Hematopoietic multipotent progenitor cell (in vitro differentiated cells): ENCODE measurements at places on chromosomes 5 and 9. TPM values are rescaled to one million over a fixed set of nuclear protein-coding genes. Genes with fewer than 3 reads are reported as not detected.

KCNMB1 gene
- total RNA-seq = 0.27 TPM

- DNase-seq = no peak
These were observed 2.1 kb downstream of the HNRNPAB start for GRCh38 chr5:178206166-178207101.

ARHGAP26 gene
- total RNA-seq = 14.5 TPM

CTXN3 gene
- not detected for total RNA-seq

FABP6 gene
- total RNA-seq = not detected

- peak; percentile 8 for DNase-seq
These were observed 594 bp downstream of the ANKRD18A start for GRCh38 chr9:38619556-38620447.

DNA sequence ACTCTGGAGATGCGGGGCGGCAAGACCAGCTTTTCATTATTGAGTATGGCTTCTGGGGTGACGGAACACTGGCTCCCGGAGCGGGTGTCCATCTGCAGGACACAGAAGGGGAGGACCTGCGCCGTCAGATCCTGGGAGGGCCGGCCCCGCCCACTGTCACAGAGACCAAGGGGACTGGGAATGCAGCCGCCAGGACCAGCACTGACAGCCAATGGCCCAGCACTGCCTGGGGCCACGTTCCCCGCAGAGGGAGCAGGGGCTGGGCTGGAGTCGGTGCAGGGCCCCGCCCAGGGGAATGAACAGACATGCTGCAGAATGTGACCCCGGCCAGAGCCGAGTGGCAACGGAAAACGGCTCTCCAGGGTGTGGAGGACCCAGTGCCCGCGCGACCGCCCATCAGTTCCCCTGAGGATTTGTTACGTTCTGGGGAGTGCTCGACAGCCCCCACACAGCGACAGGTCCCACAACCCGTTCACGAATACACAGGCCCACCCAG, at the start of gene ZDHHC11:
Gene ZDHHC11, minus strand, starts transcription at position 476 of the 496 bp plus-strand sequence. Its CDS starts 384 bp downstream, at position 92.
- DNase-seq = no peak

GRCh38 chr5:44952376-44952775, 143.6 kb downstream of the MRPS30 start:
- peak; percentile 15 for DNase-seq

SPINK7 gene
- not detected for total RNA-seq

NEUROG1 gene
- total RNA-seq = not detected

- no peak for DNase-seq
These were observed 384.2 kb upstream of the ZNF462 start for GRCh38 chr9:106478727-106479126.

GRCh38 chr5:54221135-54221534, 89.2 kb downstream of the ARL15 start:
- no peak for DNase-seq

DNA sequence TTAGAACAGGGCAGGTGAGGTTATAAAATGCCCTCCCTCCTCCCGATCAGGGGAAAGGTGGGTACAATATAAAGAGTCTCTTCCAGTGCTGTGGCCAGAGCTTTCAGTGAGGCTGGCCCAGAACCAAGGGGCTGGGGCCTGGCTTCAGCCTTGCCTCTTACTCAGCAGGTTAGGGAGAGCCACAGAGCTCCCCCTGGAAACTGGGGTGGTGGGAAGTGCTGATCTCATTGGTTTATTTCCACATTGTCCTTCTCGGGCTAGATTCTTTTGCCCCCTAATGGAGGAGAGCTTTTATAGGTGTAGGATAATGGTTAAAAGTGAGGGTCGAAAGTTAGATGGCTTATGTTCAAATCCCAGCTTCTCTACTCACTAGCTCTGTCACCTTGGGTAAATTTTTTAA, 186.7 kb upstream of the TBC1D2 start:
- no peak for DNase-seq

SH2D3C gene
- 79.7 TPM for total RNA-seq
